Stimulated activated CD4-positive, alpha-beta T cell treated with anti-CD3 and anti-CD28 coated beads, Interleukin-1b, Interleukin-23, amount 100 ng/mL, for 4 hours (primary cell): ENCODE measurements at places on chromosomes 16 and 17.

DNA sequence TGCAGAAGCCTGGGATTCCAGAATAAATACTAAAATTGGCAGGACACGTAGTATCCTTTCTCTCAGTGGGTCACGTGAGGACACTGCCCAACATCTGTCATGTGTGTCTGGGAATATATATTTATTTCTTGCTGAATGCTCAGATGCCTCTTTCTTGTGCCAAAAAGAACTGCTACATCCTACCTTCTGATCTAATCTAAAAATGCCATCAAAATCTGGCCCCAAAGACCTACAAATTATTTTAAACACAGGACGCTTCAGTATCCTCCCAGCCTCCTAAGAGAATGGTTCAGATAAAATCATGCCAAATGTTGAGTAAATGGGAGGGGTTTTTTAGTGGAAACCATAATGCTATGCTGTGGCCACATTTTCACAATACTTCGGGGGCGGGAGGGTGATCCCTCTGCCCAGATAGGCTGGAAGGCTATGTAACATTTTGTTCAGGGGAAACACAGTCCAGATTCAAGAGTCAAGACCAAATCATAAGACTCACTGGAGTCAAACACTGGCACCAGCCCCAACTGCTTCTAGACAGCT lies 22.9 kb upstream of the CORO6 start:
- no peak for DNase-seq

DNA sequence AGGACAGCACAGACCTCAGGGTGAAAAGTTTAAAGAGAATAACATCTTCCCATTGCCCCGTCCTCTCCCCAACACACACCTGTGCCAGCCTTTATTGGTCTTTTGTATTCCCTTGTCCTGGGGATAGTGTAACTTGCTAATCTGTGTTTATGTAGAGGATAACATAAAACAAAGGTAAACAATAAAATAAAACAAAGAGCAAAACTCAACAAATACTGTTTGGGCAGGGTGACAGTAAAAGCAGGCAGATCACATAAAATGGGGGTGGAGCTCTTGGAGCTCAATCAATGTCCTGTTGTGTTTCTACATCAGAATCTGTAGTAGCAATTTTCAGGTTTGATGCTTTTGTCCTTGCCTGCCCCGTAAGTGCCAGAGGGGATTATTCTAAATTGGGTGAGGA lies 1939.7 kb downstream of the TP53TG3F start:
- no peak for DNase-seq

DNA sequence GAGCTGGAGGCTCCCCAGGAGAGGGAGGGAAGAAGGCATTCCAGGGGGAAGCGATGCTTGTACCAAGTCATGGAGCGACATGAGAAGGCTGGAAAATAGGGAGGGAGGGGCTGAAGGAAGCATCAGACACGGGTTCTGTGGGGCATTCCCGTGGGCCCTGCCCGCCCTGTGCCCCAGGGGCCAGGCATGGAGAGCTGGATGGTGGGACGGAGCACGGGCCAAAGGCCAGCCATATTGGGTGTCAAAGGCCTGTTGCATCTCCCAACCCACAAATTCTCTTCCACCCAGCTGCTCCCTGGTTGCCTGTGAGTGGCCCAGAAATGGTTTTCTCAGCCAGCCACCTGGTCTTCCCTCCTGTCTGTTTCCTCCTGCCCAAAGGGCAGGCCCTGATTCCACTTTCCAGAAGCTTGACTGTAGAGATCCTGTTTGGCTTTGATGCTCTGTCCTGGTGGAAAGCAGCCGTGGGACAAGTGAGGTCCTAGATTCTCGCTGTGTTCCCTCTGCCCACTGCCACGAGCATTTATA lies 3.2 kb downstream of the CDR2L start:
- no peak for DNase-seq

- no peak for DNase-seq
Observed at GRCh38 chr17:9443811-9444210, 131.8 kb downstream of the STX8 start.

DNA sequence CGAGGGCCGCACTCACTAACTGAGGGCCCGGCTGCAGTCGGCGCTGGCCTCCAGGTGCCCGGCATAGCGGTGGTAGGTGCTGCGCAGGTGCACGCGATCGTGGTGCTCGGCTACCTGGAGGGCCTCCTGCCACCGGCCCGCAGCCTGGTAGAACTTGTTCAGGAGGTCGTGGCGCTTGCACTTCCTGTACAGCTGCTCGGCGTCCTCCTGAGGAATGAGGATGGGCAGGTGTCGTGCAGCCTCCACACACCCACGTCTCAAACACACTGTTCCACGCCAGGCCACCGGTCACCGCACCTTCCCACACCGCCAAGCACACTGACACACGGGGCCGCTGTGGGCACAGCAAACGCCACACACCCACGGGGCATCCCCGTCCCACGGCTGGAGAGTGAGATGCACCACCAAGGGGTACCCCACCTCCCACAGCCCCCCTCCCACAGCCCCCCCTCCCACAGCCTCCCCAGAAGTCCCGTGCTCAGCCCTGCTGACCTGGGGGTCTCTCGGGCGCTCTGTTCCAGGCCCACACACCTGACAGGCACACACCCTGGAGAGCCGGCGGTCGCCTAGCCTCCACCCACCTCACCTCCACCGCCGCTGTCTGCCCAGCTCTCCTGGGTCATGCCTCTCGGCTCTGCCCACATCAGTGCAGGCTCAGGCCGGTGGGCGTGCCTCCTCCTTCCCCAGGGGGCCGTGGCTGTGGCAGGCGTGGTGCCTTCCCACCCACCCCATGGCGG lies 7.4 kb upstream of the TMEM204 start:
- DNase-seq = no peak

DNA sequence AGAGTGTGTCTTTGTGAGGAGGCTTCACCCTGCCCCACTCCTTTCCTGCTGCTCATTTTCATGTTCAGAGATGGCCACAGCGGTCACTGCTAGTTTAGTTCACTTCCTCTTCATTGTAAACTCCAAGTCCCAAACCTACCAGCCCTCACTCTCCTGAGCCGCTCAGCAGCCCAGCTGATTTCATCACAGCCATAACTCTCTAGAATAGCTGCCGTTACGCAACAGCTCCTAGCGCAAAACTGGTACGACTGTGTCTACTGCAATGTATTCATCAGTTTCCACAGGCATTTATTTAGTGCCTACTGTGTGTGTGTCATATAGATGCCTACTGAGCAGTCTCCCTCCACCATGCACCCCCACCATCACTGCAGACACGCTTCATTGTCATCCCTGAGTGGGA lies 233.5 kb upstream of the RPL38 start:
- no peak for DNase-seq

GRCh38 chr16:24748242-24748641 lies 18.8 kb downstream of the TNRC6A start:
- DNase-seq = no peak

DNA sequence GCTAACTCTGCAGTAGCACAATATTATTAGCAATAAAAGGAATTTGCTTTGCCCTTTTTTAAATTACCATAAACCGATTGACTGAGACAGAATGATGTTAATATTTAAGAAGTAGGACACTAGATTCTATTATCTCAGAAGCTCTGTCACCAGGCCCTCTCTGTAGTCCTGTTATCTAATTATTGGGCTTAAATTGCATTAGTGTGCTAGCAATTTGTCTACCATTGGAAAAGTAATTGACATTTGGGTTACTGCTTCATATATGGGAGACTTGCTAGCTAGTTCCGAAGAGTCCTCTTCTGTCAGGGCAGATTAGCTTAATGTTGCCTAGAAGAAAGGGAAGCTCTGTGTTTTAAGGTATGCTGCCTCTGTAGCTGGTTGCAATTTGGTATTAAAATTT lies 1107.3 kb upstream of the EEF2KMT start:
- DNase-seq = no peak

DNA sequence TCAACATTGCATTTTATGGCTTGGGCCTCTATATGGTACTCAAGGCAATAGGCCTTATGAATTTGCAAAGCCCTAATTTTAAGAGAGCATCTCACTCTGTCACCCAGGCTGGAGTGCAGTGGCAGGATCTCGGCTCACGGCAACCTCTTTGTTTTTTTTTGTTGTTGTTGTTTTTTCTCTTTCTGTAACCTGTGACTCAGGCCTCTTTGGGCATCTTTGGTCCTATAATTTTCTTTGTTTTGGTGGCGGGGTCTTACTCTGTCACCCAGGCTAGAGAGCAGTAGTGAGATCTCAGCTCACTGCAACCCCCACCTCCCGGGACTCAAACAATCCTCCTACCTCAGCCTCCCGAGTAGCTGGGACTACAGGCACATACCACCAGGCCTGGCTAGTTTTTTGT lies 21.8 kb upstream of the HERPUD1 start:
- DNase-seq = no peak

DNA sequence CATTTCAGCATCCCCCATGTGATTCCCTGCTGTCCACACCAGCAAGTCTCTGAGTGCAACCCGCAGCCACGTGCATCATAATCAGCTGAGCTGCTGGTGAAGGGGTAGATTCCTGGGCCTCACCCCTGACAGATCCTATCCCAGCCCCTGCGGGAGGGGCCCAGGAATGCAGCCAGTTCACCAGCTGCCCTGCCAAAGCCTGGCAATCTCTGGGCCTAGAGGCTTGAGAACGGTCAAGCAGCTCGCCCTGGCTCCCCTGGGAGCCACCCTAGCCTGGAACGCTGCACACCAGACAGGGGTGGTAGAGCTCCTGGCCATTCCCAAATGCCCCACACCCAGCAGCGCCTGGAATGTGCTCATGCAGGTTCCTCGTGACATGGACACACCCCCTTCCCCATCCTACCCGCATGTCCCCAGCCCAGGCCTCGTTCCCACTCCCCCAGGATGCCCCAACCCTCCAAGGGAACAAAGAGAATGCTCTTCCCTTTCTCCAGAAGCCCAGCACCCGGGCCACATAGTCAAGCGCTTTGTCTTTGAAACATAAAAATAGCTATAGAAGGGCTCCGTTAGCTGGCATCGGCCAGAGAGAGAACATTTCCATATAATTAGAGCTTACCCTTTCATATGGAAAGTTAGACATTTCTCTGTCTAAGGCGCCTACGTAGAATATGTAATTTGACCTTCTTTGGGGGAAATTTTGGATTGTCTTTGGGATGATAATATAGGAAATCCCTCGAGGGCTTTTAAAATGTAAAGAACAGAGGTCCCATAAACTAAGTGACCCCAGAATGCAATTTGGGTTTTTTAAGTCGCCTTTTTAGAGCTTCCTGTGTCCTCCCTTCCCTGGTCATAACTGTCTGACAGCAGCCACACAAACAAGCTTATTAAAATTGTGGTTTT lies 3.4 kb downstream of the CEP295NL start:
- no peak for DNase-seq

GRCh38 chr16:51526621-51527020 lies 375.6 kb upstream of the SALL1 start:
- no peak for DNase-seq

- no peak for DNase-seq
Observed at GRCh38 chr17:47989700-47990099, 18.8 kb downstream of the CDK5RAP3 start.

GRCh38 chr16:14063618-14064581 lies 7.2 kb upstream of the MRTFB start:
- no peak for DNase-seq

- DNase-seq = no peak
Observed at GRCh38 chr17:66448026-66448639, 145.7 kb downstream of the PRKCA start.
